ENCODE measurements at places on chromosomes 7 and 10.

- no peak for DNase-seq
Observed at GRCh38 chr10:48765527-48765926, 80.9 kb downstream of the WDFY4 start.

DNA sequence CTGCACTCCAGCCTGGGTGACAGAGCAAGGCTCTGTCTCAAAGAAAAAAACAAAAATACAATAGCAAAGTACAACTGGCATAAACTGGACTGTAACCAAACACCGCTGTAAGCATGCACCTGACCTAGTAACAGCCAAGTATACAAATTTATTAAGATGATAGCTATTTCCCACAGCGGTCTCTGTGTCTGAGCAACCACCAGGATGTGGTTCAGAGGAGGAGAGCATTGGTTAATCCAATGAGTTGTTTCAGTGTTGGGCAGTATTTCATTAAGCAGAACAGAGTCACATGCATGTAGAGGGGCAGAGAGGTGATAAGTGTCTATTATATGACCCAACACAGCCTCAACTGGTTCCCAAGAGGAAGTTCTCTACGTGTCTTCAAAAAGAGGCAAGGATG, 4.0 kb downstream of the SLC16A12 start:
- DNase-seq, result no peak

- no peak for DNase-seq
Observed at GRCh38 chr7:31720366-31720765, 33.4 kb downstream of the PPP1R17 start.

DNA sequence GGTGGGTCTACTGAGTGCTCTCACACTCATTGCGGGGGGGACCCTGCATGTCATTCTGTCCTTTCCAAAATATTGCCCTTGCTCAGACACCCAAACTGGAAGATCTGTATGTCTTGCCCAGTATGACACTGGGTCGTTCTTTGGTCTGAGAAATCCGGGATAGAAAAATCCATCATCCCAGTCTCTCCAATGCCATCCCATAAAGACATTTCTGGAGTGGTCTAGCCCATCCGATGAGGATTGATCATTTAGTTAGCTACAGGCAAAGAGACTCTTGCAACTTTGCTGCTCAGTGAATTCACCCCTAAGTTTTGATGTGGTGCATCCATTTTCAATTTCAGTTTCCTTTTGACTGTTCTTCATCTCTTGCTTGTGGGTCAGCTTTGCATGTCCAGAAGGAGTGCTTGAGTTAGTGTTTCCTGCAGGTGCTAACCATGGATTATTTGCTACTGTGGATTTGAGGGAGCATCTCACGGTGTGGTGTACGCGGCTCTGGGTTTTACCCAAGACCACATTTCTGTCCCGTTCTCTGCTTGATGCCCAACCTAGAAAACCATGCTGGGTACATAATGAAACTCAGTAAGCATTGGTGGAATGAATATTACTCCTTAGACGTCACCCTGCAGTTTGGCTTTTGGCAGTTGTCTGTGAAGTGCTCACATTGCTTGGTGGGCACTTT, 247.0 kb upstream of the MKI67 start:
- DNase-seq, result no peak

DNA sequence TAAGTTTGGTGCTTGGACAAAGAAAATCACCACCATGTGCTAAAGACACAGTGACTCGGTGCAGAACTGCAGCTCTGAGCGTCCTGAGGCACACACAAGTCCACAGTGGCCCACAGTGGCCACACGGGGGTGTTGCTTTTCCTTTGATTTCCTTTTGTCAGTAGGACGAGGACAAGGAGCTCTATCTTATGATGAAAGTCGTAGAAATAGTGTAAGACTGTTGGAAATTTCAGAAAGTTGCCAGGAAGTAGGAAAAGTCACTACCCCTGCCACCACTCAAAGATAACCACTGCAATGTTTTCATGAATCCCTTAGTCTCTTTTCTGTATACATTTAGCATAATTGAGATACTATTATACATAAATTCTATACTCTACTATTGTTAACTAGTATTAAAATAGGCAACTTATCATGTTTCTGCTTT, 146.0 kb downstream of the TNS3 start:
- no peak for DNase-seq

GRCh38 chr10:71504570-71504969, 107.8 kb downstream of the CDH23 start:
- DNase-seq, result no peak

- no peak for DNase-seq
Observed at GRCh38 chr7:80459776-80460510, 51.9 kb downstream of the GNAT3 start.

DNA sequence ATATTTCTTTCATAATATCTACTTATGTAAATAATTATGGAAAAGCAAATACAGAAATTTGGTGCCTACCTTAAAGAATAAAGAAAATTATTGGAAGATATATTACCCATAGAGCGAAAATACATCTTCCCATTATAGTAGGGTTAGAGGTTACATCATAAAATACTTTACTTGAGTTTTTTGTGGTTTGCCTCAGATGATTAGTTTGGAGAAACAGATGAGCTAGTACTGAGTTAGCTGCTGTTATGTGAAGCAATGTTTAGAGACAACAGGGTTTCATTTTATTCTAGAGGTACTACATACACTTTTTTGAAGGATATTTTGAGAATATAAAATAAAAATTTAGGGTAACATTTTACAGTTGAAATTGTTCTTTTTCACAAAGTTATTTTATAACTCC, 2.9 kb upstream of the MLLT10 start:
- DNase-seq, result no peak
